ENCODE measurements at places on chromosomes 16 and 17. TPM values are rescaled to one million over a fixed set of nuclear protein-coding genes. Genes with fewer than 3 reads are reported as not detected.

The MYL11 gene
- total RNA-seq = 1.1 TPM

- no peak for DNase-seq
Measured at GRCh38 chr16:60127196-60127595, 1393.1 kb upstream of the GOT2 start.

DNA sequence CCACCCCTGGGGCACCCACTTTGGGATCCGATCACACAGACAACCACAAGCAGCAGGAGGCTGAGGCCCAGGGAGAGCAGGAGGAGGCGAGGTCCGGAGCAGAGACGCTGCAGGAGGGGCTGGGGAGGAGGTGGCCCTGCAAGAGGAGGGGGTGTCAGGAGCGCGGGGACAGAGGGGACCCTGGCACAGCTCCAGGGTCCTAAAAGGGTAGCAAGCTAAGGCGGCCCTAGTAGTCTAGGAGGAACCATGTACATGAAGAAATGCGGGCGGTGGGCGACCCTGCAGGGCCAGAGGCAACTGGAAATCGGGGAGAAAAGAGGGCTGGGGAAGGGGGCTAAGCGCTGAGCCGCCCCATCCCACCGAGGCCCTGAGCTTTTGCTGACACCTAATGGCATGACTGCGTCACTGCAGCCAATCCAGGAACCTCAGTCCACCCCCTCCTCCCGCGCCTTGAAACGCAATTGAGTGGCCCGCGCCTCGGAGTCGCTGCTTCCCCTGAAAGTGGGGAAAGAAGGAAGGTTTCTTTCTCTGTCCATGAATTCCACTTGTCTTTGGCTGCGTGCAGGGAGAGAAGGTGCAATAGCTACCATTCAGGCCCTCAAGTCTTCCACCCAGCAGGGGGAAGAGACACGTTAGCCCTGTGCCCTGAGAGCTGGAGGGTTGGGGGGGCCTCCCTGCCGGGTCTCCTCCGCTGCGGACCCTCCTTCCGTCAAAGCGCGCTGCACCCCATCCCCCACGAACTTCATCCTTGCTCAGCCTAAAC, 1.8 kb downstream of the ASGR1 start:
- DNase-seq = peak; percentile 75

- DNase-seq = no peak
Measured at GRCh38 chr17:66348584-66349165, 46.3 kb downstream of the PRKCA start.

- no peak for DNase-seq
Measured at GRCh38 chr16:48492133-48492532, 106.9 kb upstream of the SIAH1 start.
